Naive thymus-derived CD4-positive, alpha-beta T cell (primary cell): ENCODE measurements at places on chromosomes 7 and 10. TPM values are rescaled to one million over a fixed set of nuclear protein-coding genes. Genes with fewer than 3 reads are reported as not detected.

- DNase-seq = no peak
- no peak overlapping the region for H3K27ac ChIP-seq
- no peaks in the 10 kb centered on the region for H3K27me3 ChIP-seq
- no peaks in the 10 kb centered on the region for H3K36me3 ChIP-seq
- H3K4me1 ChIP-seq = no peaks in the 10 kb centered on the region
- H3K4me3 ChIP-seq = no peak overlapping the region
Measured at GRCh38 chr7:124403587-124403986, 362.0 kb downstream of the GPR37 start.

GRCh38 chr7:134618756-134619530 is 27.7 kb upstream of the BPGM start:
- H3K27ac ChIP-seq = no peak overlapping the region
- no peak for DNase-seq

The PODXL gene
- 0.64 TPM for total RNA-seq

The VAX1 gene
- not detected for total RNA-seq

The CAV2 gene
- not detected for total RNA-seq
